ENCODE measurements at places on chromosomes 1 and 21. TPM values are rescaled to one million over a fixed set of nuclear protein-coding genes. Genes with fewer than 3 reads are reported as not detected.

GRCh38 chr1:172603816-172604215 is 55.1 kb upstream of the FASLG start:
- DNase-seq: no peak
- peaks cover 56% of the 10 kb centered on the region for H3K36me3 ChIP-seq

DNA sequence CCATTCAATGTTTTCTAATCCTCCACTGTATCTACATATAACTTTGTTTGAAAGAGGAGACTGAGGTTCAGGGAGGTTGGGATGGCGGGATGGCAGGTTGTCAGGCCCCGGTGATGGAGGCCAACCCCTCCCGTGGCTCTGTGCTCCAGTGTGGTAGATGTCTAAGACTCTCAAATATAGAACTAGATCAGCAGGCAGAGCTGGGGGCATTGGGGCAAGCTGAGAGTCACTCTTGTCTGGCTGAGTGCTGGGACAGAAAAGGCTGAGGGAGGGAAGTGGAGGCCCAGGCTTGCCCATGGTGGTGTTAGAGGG is 1.7 kb downstream of the IL6R start:
- H3K4me3 ChIP-seq: peak overlapping the region; percentile 90
- H3K4me1 ChIP-seq: peaks cover 84% of the 10 kb centered on the region
- peak overlapping the region; percentile 97 for H3K27ac ChIP-seq

Gene VHLL
- not detected for polyA plus RNA-seq

DNA sequence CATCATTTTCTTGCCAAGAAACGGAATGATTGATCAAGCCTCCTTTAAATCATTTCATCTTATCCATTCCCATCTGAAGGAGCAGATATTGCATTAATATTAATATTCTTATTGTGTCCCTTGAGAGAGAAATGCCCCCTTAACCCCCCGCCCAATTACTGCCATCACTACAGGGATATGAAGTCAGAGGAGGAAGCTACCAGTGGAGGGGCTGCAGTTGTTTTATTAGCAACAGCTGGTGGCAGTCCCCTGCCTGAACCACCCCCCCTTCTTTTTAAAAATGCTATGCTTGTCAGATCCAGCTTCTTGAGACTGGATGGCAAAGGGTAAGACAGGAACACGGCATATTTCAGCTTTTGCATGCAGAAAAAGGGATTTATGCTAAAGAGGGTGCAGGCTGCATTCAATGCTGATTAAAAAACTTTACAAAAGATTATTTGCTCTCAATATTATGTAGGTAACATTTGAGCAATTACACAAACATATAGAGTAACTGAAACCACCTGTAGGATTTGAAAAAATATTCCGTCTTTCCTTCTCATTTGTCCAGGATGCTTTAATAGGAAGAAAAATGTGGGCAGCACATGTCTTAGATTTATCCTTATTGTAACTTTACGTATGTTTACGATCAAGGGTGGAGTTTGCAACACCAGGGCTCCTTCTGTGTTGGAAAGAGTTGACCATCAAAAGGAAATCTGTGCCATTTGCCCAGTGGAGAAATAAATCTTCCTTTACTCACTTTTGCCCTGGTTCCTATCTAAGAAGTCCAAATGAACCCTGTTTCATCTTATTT is 77.7 kb downstream of the ZBTB18 start:
- no peak overlapping the region for H3K27ac ChIP-seq
- no peak for DNase-seq
- no peaks in the 10 kb centered on the region for H3K36me3 ChIP-seq
- no peaks in the 10 kb centered on the region for H3K27me3 ChIP-seq
- no peaks in the 10 kb centered on the region for H3K4me1 ChIP-seq

DNA sequence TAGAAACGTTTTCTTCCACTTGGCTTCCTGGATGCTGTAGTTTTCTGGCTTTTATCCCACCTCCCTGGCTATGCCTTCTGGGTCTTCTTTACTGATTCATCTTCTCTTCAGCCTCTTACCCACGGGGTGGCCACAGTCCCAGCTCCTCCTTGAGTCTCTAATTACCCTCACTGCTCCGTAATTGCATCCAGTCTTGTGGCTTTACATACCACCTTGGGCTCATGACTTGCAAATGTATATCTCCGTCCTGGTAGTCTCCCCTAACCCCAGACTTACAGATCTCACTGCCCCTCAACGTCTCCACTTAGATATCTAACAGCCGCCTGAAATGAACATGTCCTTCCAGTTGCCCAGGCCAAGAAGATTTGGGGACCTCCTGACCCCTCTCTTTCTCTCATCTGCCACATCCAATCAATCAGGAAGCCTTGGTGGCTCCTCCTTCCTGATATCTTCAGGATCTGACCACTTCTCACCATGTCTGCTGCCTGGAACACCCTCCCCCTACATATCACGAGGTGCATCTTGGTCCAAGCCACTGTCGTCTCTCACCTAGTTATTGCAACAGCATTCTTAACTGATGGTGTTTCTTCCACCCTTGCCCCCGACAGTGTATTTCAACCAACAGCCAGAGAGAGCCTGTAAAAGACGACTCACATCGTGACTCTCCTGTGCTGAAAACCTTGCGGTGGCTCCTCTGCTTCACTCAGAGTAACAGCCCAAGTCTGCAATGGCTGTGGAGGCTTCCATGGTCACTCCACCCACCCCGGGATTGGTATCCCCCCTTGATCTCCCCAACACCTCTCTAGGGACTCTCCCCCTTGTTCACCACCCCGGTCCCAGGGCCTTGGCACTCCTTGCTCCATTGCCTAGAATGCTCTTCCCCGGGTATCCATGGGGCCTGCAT is 219.0 kb upstream of the POU3F1 start:
- no peaks in the 10 kb centered on the region for H3K27me3 ChIP-seq
- H3K27ac ChIP-seq: no peak overlapping the region
- DNase-seq: no peak
- no peak overlapping the region for H3K4me3 ChIP-seq
- no peaks in the 10 kb centered on the region for H3K4me1 ChIP-seq

DNA sequence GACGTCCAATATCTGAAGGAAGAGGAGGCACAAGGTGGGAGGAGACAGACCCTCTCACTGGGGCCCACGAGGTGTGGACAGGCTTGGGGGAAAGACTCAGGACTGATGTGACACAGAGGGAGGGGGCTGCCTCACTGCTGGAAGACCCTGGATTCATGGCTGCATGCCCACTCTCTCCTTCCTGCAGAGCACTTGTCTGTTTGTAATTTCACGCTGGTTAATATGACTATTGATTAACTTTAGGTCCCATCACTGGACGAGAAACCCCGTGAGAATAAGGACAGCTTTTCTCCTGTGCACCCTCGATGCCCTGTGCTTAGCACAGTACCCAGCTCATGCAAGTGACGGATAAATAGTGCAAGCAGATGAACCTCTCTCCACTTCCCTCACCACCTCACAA is 35.1 kb downstream of the CACNA1S start:
- no peaks in the 10 kb centered on the region for H3K27me3 ChIP-seq
- no peaks in the 10 kb centered on the region for H3K36me3 ChIP-seq
- no peak overlapping the region for H3K27ac ChIP-seq
- no peaks in the 10 kb centered on the region for H3K4me1 ChIP-seq
- DNase-seq: no peak
- H3K4me3 ChIP-seq: no peak overlapping the region

- no peak for DNase-seq
- no peaks in the 10 kb centered on the region for H3K36me3 ChIP-seq
- no peak overlapping the region for H3K27ac ChIP-seq
- H3K27me3 ChIP-seq: no peaks in the 10 kb centered on the region
Measured at GRCh38 chr1:200096774-200097173, 69.3 kb downstream of the NR5A2 start.

- peak overlapping the region; percentile 86 for H3K27ac ChIP-seq
- peak; percentile 95 for DNase-seq
- peaks cover 16% of the 10 kb centered on the region for H3K4me1 ChIP-seq
- no peaks in the 10 kb centered on the region for H3K27me3 ChIP-seq
- no peaks in the 10 kb centered on the region for H3K36me3 ChIP-seq
Measured at GRCh38 chr1:93845538-93846205, 33.3 kb downstream of the DNTTIP2 start.

GRCh38 chr21:35303085-35303484 is 254.0 kb upstream of the RUNX1 start:
- no peaks in the 10 kb centered on the region for H3K36me3 ChIP-seq
- no peak overlapping the region for H3K4me3 ChIP-seq
- H3K27me3 ChIP-seq: no peaks in the 10 kb centered on the region
- no peak overlapping the region for H3K27ac ChIP-seq
- DNase-seq: no peak
- H3K4me1 ChIP-seq: no peaks in the 10 kb centered on the region

DNA sequence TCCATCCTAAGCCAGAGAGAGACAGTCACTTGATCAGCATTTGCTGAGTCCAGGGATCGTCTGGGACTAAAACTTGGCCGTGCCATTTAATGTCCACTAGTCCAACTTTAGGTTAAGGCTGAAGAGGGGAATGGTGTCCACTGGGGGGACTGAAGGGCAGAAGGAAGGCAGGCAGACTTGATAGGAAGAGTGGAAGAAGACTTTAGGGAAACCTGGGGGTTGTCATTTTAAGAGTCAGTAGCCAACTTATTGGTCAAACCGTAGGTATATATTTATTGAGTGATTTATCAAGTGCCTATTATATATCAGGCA is 1.3 kb upstream of the LMOD1 start:
- H3K27ac ChIP-seq: no peak overlapping the region
- no peak overlapping the region for H3K4me3 ChIP-seq
- DNase-seq: no peak
- peaks cover 33% of the 10 kb centered on the region for H3K27me3 ChIP-seq
- peaks cover 9% of the 10 kb centered on the region for H3K4me1 ChIP-seq
- no peaks in the 10 kb centered on the region for H3K36me3 ChIP-seq

All from CD14-positive monocyte (primary cell).